ENCODE measurements at places on chromosomes 1 and 21.

DNA sequence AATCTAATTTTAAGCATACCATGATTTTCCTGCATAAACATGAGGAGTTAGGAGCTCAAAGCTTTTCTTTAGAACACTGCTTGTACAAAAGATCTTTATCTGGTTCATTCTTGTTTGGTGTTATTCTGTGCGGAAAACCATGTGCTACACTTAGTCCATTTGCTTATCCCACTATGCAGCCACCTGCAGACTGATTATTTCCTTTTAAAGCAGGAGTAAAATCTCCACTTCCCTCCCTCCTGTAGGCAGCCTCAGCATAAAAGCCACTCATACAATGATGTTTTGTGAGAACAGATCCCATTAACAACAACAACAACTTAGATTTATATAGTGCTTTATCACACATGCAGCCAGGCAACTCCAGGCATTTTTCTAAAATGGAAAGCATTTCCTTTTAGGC is 355.3 kb upstream of the NEGR1 start:
- DNase-seq: no peak

GRCh38 chr1:33390542-33390941 is 40.4 kb downstream of the PHC2 start:
- no peak for DNase-seq

DNA sequence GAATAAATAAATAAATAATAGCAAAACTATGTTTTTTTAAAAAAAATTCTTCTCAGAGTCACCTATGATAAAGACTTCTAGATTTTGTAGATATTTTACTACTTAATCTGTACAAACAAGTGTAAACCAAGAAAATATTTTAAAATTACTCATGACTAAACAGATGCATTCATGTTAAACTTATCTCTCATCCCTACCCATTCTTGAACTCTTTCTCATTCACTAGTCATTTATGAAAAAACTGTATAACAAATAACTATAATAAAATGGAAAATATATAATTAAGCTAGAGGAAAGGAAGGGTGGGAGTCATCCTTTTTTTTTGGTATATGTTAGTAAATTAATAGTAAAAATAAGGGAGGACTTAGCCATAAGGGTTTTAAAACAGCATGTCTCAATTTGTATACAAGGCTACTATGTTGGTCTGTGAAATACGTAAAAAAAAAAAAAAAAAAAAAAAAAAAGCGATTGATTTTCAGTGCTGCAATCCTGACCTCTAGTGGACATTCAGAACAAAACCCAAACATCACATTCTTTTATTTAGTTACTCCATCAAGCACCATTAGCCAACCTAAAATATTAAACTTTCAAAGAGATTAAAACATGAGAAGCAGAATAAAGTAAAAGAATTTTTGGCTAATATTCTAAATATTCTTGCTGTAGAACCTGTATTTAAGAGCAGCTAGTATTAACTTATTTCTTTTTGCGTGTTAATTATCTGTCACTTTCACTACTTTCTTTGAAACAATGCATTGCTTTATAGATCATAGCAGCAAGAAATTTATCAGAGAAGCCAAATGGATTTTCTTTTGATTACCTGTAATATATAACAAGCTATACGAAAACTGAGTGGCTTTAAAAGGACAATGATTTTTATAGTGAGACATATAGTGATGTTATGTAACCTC is 255.8 kb upstream of the CACYBP start:
- no peak for DNase-seq

DNA sequence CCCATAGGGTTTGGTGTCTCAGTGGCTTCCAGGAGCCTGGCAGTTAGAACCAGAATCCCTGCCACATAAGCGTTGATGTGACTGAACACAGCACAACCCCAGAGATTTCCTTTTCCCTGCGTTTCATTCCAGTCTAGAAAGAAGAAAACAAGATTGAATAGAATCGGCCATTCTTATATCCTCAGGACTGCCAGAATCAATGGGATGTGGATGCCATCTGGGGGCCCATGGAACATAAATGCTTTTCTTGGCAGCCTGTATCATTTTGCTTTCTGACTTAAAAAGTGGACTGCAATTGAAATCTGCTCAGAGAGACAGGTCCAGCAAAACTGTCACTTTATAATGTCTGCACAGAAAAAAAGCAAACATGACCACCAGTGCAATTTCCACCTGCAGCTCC is 80.3 kb downstream of the DISC1 start:
- no peak for DNase-seq

- DNase-seq: no peak
Observed at GRCh38 chr1:229716069-229716468, 90.0 kb downstream of the URB2 start.

DNA sequence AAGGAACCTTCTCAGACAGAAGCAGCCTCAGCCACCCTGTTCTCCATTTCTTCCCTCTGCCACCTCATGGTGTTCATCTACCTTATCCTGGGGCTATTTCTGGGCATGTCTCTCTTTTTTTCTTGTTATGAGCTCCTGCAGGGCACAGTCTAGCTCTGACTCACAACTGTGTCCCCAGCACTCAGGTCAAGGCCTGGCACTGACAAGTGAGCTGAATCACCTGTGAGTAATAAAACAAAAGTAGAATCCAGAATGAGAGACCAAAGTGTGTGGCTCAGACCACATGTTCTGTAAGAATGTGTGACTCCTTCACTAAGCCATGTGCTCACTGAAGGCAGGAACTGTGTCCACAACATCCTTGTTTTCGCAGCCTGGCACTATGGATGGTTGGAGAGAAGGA is 23.2 kb downstream of the C1orf94 start:
- DNase-seq: no peak

DNA sequence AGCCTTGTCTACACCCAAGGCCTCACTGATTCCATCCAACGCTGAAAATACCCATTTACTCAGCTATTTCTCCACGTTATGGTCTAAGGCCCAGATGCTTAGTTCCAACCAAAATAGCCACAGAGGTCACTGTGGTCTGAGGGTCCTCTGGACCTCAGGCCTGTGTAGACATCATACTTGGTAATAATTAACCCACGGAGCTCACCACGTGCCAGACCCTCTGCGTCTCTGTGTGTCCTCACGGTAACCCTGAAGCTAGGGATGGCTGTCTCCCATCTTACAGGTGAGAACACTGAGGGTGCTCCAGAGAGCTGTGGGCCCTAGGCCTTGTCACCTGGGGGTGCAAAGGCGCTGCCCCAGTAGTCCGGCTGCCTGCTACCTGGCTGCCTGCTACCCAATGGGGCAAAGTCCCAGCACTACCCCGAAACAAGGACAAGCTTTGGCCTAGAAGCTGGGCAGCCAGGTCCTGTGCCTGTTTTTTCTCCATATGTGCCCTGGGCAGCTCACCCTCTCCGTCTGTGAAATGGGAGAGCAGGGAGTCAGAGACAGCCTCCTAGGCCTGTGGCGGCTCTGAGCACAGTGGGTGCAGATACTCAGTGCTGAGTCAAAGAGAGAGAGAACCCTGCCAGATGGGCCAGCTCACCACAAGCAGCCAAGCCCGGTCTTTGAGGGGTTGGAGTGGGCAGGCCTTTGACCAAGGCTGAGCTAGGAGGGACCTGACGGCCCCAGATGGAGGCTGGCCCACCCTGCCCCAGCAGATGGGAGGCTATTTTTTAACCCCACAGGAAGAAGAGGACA is 17.0 kb upstream of the RUNX3 start:
- DNase-seq: no peak

Measured in stimulated activated CD4-positive, alpha-beta T cell treated with anti-CD3 and anti-CD28 coated beads, Interleukin-1b, Interleukin-23, amount 100 ng/mL, for 24 hours (primary cell).